ENCODE measurements at places on chromosomes 5 and 9. TPM values are rescaled to one million over a fixed set of nuclear protein-coding genes. Genes with fewer than 3 reads are reported as not detected.
A peak's percentile ranks its signal among the peaks of the same experiment; 100 is the strongest.

DNA sequence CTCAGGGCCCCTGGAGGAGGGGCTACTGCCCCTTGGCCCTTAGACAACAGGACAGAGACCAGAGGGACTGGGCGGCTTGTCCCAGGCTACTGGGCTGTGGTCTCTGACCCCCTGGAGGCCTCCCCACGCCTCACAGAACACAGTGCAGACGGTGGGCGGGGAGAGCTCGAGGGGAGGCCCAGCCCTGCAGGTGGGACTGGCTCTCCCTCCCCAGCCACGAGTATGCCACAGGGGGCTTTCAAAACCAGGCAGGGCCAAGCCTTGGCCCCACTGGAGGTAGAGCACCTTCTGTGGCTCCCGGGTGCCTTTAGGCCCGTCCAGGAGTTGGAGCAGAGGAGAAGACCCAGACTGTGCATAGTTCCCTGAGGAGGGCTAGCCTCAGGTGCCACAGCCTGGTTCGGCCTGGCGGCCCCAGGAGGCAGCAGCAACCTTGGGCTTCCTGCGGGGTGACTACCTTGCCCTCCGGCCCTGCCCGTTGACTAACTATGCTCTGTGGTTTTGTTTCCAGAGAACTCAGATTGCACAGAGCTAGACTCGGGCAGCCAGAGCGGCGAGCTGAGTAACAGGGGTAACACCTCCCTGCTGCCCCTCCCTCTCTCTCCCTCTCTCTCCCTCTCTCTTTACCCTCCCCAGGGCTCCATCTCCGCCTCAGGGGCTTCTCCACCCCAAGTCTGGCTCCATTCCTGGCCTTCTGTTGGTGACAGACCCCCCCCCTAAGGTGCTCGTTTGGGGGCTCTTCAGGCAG is 15.5 kb downstream of the CARD19 start:
- peaks cover 7% of the 10 kb centered on the region for H3K36me3 ChIP-seq
- H3K4me1 ChIP-seq: peaks cover 31% of the 10 kb centered on the region
- no peak for DNase-seq
- no peak overlapping the region for H3K27ac ChIP-seq
- H3K4me3 ChIP-seq: no peak overlapping the region

- no peaks in the 10 kb centered on the region for H3K27me3 ChIP-seq
- no peak for DNase-seq
- no peaks in the 10 kb centered on the region for H3K4me1 ChIP-seq
These were observed 21.5 kb downstream of the GABBR2 start for GRCh38 chr9:98686961-98687855.

DNA sequence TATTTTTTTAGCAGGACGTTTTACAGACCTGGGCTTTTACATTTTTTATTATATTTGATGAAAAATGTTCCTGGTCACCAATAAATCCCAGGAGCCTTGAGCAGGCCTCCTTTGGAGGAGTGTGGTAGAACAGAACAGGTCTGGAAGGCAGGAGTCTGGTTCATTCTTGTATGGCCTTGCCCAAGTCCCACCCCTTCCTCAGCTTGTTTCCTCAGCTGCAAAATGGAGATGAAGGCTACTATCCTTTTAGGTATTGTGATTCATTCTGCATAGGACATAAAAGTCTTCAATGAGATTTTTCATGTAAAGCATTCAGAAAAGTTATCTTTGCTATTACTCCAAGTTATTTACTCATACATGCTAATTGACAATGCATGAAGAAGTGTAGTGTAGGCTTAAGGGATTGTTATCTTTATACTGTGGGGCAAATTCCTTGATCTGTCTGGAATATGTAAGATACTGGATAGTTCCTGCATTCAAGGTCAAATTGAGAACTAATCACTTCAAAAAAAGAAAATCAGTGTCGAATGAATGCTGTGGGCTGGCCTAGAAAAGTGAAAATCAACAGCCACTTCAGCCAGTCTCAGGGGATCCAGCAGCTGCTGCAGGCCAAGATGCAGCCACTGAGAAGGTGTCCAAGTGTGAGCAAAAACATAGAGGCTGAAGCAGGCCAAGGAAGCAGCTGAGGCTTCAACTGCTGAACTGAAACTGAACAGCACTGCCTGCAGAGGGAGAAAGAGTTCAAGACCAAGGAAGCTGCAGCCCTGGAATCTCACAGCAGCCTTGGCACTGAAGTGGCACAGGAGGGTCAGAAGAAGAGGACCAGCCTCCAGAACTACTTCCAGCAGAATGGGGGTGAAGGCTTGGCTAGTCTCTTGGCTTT is 15.5 kb upstream of the SLC36A3 start:
- no peak overlapping the region for H3K4me3 ChIP-seq
- no peaks in the 10 kb centered on the region for H3K36me3 ChIP-seq
- no peak overlapping the region for H3K27ac ChIP-seq
- peaks cover 14% of the 10 kb centered on the region for H3K27me3 ChIP-seq
- DNase-seq: no peak
- no peaks in the 10 kb centered on the region for H3K4me1 ChIP-seq

GRCh38 chr9:72554221-72554641 is 32.8 kb downstream of the TMC1 start:
- H3K4me1 ChIP-seq: peaks cover 9% of the 10 kb centered on the region
- no peak overlapping the region for H3K4me3 ChIP-seq
- no peak for DNase-seq
- no peaks in the 10 kb centered on the region for H3K27me3 ChIP-seq

- peaks cover 3% of the 10 kb centered on the region for H3K36me3 ChIP-seq
- DNase-seq: no peak
- no peak overlapping the region for H3K27ac ChIP-seq
These were observed 6.7 kb downstream of the TMEM174 start for GRCh38 chr5:73179730-73180129.

- H3K27me3 ChIP-seq: no peaks in the 10 kb centered on the region
- no peak overlapping the region for H3K4me3 ChIP-seq
- no peak overlapping the region for H3K27ac ChIP-seq
- no peaks in the 10 kb centered on the region for H3K36me3 ChIP-seq
These were observed 14.7 kb upstream of the SFXN1 start for GRCh38 chr5:175463641-175464040.

- no peaks in the 10 kb centered on the region for H3K27me3 ChIP-seq
- H3K27ac ChIP-seq: no peak overlapping the region
- H3K4me1 ChIP-seq: no peaks in the 10 kb centered on the region
- no peak overlapping the region for H3K4me3 ChIP-seq
These were observed 53.0 kb upstream of the CPEB4 start for GRCh38 chr5:173835131-173835530.

DNA sequence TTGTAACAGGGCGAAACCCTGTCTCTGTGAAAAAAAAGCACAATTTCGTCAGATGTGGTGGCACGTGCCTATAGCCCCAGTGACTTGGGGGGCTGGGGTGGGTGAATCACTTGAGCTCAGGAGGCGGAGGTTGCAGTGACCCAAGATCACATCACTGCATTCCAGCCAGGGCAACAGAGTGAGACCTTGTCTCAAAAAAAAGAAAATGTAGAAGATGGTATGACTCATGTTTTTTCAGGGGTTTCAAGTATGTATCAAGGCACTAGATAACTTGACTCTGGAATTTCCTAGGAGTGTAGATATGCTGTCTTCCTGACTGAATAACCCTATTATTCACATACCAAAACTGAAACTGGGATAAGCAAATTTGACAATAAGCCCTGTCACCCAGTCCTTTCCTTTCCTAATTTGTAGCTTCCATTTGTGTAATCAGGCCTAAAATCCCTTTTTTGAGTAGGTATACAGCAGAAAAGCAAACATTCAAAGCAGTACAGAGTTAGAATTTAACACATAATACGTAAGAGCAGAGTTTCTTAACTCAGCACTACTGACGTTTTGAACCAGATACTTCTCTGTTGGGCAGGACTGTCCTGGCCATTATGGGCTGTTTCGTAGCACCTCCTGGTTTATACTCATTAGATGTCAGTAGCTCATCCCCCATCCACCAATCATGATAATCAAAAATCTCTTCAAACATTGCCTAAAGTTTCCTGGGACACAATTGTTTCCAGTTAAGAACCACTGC is 17.3 kb upstream of the ANKRD18B start:
- no peaks in the 10 kb centered on the region for H3K36me3 ChIP-seq
- peaks cover 7% of the 10 kb centered on the region for H3K27me3 ChIP-seq
- H3K4me3 ChIP-seq: no peak overlapping the region

DNA sequence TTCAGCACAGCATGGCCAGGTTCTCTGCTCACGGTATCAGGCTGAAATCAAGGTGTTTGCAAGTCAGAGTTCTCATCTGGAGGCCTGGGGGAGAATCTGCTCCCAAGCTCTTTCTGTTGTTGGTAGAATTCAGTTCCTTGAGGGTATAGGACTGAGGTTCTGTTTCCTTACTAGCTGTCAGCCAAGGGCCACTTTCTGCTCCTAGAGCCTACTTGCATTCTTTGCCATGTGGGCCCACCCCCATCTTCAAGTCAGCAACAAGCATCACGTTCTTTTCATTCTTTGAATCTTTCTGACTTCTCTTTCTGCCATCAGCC is 7.4 kb upstream of the CDC42SE2 start:
- H3K4me3 ChIP-seq: peak overlapping the region; percentile 56
- H3K27me3 ChIP-seq: no peaks in the 10 kb centered on the region
- H3K36me3 ChIP-seq: peaks cover 34% of the 10 kb centered on the region
- no peak for DNase-seq

- no peak overlapping the region for H3K4me3 ChIP-seq
- H3K36me3 ChIP-seq: peaks cover 10% of the 10 kb centered on the region
- DNase-seq: no peak
- H3K4me1 ChIP-seq: no peaks in the 10 kb centered on the region
- H3K27me3 ChIP-seq: no peaks in the 10 kb centered on the region
- no peak overlapping the region for H3K27ac ChIP-seq
These were observed 48.0 kb upstream of the LRRC19 start for GRCh38 chr9:27053369-27054022.

- H3K27me3 ChIP-seq: no peaks in the 10 kb centered on the region
- H3K36me3 ChIP-seq: peaks cover 53% of the 10 kb centered on the region
These were observed 35.5 kb upstream of the CREBRF start for GRCh38 chr5:173020643-173021042.

DNA sequence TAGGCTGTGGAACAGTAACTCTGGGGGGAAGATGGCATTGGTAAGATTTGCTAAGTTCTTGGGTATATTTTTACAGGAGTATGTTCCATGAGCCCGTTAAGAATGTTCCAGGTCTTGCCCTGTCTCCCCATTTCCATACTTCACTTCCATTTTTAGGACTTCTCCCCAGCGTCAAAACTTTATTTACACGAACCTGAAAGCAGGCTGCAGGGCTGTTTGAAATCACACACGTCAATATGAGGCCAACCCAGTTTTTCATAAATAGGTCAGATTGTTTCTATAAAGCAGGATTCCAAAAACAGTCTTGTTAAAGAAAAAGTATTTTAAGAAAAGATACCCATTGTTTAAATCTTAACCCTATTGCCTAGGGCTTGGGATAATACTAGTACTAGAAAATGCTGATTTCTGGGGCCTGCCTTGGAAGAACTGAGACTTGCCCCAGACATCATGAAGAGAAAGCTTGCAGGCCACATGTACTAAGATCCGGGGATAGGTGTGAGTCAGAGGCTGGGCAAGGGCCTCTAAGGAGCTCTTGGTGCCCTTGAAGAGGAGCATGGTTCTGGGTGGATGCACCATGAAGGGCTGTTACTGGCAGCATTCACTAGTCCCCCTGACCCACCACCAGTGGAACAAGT is 24.2 kb downstream of the TRIO start:
- peaks cover 6% of the 10 kb centered on the region for H3K4me1 ChIP-seq
- DNase-seq: no peak
- H3K27me3 ChIP-seq: peaks cover 15% of the 10 kb centered on the region
- H3K36me3 ChIP-seq: no peaks in the 10 kb centered on the region
- H3K27ac ChIP-seq: no peak overlapping the region

DNA sequence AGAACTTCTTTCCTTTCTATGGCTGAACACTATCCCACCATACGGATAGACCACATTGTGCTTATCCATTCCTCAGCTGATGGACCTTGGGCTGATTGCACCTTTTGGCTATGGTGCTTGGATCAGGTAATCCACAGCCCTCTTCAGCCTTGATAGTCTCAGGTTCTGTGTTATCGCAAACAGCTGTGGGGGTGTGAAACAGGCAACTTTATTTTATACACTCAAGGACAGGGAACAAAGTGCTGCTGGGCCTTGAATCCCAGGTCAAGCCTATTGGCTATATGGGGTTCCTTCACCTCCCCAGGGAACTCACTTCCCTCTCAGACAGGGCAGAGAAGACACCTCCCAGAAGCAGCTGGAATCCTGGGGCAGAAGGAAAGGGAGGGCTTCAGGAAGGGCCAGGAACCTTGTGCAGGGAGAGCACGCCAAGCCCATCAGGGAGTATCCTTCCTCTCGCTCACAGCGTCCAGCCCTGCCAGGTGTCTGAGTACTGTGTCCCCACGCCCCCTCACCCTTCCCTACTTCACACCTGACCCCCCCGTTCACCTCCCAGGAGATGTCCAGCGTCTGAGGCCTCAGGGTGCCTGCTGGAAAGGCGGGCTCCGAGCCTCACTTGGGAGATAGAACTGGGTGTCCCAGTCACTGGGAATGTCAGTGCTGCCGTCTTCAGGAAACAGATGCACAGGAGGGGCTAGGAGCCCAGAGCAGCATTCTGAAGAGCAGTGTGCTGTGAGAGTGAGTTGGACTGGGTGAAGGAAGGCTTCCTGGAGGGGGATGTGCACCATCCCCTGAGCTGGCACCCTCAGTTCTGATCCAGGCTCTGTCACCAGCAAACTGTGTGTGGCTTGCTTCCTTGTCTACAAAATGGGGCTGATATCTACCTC is 32.8 kb downstream of the AFAP1L1 start:
- H3K27ac ChIP-seq: no peak overlapping the region
- no peaks in the 10 kb centered on the region for H3K27me3 ChIP-seq
- H3K36me3 ChIP-seq: no peaks in the 10 kb centered on the region
- H3K4me3 ChIP-seq: no peak overlapping the region
- DNase-seq: no peak

GRCh38 chr5:55222985-55223811 is 3.9 kb downstream of the MCIDAS start:
- H3K4me1 ChIP-seq: peaks cover 36% of the 10 kb centered on the region
- peak; percentile 34 for DNase-seq
- H3K27ac ChIP-seq: no peak overlapping the region
- peak overlapping the region; percentile 18 for H3K4me3 ChIP-seq
- no peaks in the 10 kb centered on the region for H3K36me3 ChIP-seq

PCAT7 gene
- not detected for total RNA-seq

NTRK2 gene
- total RNA-seq: not detected

C5orf34 gene
- 10.1 TPM for total RNA-seq

WDR36 gene
- 79.7 TPM for total RNA-seq

RAI14 gene
- total RNA-seq: 7.9 TPM

GDA gene
- total RNA-seq: not detected

PHYHD1 gene
- total RNA-seq: 0.52 TPM

SLC36A3 gene
- total RNA-seq: not detected

NOXA1 gene
- total RNA-seq: 0.66 TPM

All from activated naive CD8-positive, alpha-beta T cell treated with anti-CD3 and anti-CD28 coated beads for 36 hours (primary cell).